ENCODE measurements at places on chromosomes 12 and 14. TPM values are rescaled to one million over a fixed set of nuclear protein-coding genes. Genes with fewer than 3 reads are reported as not detected.

KCNMB4 gene
- total RNA-seq = 0.76 TPM

- no peak for ATAC-seq
Observed at GRCh38 chr14:65594153-65594881, 181.8 kb downstream of the FUT8 start.

- no peak for ATAC-seq
Observed at GRCh38 chr12:4267704-4268328, 5.7 kb upstream of the CCND2 start.

DNA sequence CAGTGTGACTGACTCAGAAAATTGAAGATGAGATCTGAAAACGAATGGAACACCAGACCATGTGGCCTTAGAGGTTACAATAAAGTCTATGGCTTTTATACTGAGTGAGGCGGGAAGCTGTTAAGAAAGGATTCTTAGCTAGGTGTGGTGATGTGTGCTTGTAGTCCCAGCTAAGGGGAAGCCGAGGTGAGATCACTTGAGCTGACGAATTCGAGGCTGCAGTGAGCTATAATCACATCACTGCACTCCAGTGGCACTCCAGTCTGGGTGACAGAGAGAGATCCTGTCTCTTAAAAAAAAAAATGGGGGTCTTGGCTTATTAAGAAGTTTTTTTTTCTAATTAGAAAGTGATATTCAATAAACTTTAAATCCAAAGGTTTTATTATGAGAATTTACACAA is 678.6 kb downstream of the TMTC2 start:
- no peak for ATAC-seq

- ATAC-seq = no peak
Observed at GRCh38 chr12:49212572-49212971, 23.7 kb upstream of the TUBA1A start.

RAP1B gene
- 87.6 TPM for total RNA-seq

KLRC1 gene
- not detected for total RNA-seq

GRCh38 chr12:62879691-62880090 is 55.3 kb downstream of the PPM1H start:
- no peak for ATAC-seq

DNA sequence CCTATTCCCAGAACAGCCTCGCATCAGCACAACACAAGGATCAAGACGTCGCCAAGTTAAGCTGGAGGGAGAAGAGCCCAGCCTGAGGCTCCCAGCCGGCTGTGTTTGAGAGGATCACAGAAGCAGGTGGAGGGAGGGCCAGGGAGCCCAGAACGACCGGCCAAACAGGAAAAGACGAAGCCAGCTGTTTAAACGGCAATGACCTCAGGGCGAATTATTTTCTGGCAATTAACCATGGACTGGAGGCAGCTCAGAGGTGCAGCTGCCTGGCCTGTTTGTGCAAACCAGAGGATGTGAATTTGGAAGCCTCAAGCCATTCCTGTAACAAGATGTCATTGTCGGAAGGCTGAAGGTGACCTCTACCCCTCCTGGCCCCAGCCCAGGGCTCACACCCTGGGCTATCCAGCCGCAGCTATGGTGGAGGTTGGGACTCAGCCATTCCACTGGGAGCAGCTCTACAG is 175.8 kb upstream of the PRMT8 start:
- peak; percentile 69 for ATAC-seq

- peak; percentile 66 for ATAC-seq
Observed at GRCh38 chr12:32671930-32672780, 6.9 kb upstream of the DNM1L start.

DNA sequence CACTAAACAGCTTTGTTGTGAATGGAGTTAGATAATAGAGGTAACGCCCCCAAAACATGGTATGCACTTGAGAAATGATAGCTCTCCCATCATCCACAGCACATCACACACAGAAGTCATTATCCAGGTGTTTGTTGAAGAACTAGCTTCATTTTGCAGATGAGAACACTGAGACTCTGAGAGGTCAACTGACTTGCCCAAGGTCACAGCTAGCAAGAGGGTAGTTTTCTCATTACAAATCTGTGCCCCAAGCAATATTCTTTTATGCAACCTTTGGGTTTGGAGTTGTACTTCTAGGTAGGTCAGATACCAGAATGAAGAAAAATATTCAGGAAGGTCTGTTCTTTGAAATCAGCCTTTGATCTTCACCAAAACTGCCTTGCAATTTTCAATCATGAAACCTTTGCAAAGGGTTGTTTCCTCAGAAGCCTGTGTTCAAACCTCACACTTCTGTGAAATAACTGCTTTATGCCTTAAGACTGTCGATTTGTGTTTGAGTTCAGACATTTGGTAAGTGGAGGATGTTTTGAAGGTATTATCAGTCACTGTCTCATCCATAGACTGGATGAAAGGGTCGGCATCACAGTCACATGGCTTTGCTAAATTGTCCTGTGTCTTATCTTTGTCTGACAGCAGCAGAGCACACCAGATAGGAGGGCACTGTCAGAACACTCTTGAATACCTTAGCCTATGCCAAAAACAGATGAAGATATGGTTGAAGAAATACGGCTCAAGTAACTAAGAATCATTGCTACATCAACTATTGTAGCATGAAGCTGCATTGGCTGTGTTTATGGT is 233.2 kb upstream of the BTG1 start:
- ATAC-seq = no peak

NPAS3 gene
- total RNA-seq = 0.08 TPM

DNA sequence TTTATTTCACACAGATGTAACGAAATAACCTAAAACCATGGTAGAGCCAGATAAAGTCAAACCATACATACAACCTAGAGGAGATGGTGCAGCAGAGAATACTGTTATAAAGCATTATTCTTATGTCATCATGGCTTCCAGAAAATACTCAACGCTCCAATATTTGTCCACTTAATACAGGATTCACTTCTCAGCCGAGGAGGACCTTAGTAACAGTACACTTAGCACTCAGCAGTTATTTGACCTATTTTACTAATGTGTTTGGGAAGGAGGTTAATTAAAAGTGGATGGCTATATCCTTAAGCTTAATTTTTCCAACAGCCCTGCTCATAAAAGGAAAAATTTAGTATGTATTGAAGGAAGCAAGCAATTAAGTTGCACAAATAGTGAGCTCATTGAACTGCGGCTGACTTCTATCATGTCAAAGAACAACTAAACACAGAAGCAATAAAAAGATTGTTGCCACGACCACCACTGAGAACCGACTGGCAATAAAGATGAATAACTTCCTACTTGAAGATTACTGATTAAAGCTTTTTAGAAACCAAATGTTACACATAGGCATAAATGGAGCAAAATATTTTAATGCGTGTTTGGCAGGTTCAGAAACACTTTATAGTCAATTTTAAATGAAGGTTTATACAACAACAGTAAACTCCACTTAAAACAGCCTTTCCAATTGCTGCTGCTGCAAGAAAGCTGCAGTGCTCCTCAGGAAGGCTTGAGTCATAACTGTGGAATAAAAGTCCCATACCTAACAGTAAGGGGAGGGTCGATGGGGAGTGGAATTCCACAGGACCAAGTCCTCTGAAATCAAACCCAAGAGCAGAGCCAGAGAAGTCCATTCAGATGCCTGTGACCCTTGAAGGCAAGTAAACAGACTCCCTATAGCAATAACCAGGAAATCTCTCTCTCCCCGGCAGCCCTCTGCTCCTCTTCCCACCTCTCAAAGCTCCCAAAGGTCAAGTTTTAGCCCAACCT is 218.9 kb upstream of the CDKN3 start:
- ATAC-seq = no peak

RD3L gene
- not detected for total RNA-seq

IL26 gene
- not detected for total RNA-seq
